Fibroblast of skin of abdomen (primary cell): ENCODE measurements at places on chromosomes 2 and 18.

- DNase-seq, result no peak
Measured at GRCh38 chr2:98216616-98217015, 129.6 kb upstream of the CNGA3 start.

- no peak for DNase-seq
Measured at GRCh38 chr2:157256626-157257025, 879 bp upstream of the GALNT5 start.

- no peak for DNase-seq
Measured at GRCh38 chr2:21676041-21676440, 552.3 kb downstream of the TDRD15 start.

DNA sequence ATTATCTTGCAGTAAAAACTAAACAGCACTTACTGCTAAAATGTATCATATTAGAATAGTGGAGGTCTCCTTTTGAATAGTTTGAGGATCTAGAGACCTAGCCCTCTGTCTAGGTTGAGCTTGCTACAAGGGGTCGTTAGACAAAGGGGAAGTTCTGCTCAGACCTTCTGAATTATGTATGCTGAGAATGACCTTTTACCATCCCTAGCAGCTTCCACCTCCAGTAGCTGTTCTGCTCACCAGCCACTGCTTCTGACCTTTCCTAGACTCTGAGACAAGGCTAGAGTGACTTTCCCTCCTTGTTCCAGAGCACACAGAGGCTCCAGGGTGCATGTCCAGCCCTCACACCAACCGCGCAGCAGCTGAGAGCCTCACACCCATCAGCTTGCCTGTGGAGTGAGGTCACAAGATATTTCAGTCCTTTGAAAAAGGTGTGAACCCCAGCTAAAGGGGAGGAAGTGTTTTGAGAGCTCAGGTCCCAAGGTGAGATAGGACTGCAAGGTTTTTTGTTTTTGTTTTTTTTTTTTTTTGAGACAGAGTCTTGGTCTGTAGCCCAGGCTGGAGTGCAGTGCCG is 289.3 kb upstream of the TNP1 start:
- DNase-seq, result no peak

- no peak for DNase-seq
Measured at GRCh38 chr2:23703583-23704385, 223.1 kb downstream of the ATAD2B start.

GRCh38 chr2:219399716-219400478 is 12.2 kb upstream of the DNPEP start:
- no peak for DNase-seq

DNA sequence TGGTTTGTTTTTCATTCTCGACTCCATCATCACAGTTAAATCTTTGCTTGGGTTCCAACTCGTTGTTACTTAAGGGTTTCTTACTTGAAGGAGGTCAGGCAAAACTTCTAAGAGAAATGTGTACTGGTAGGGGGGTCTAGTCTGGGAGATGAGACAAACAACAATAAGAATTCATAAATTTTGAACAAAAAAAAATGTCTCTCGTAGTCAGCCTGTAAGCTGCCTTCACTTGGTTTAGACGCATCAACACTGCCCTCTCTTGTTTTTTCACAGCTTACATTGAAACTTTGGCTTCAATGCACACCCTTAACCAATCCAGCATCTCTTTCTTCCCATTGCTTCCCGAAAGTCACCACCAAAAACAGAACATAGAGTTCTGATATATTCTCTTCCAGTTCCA is 576.4 kb upstream of the PIK3C3 start:
- peak; percentile 65 for DNase-seq

DNA sequence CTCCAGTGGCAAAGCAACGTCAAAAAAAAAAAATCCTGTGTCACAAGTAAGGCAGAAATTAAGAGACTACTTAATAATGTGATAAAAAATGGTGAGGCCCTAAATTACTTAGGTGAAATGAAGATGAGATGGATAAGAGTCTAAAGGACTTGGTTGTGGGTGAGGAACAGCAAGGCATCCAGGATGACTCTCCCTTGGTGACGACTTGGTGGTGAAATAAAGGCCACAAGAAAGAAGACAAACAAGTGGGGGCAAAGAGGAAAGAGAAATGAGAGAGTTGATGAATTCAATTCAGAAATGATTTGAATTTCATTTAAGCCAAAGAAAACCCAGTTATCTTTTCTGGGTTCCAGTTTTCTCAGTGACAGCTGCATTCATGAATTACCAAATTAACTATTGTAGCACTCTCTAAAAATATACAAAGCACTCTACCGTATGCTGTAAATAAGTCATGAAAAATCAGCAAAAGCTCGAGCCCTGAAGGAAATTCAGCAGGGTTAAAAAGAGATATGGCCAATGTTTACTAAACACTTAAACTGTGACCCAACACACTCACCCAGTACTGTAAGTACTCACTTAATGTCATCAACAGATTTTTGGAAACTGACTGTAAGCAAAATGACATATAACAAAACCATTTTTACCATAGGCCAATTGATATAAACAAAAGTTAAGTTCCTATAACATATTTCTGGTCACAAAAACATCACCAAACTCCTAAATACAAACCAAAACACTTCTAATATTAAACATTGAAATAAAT is 1.4 kb downstream of the METTL8 start:
- no peak for DNase-seq

GRCh38 chr2:213032607-213033006 is 118.8 kb downstream of the IKZF2 start:
- no peak for DNase-seq

GRCh38 chr2:190043441-190043840 is 19.1 kb downstream of the MSTN start:
- no peak for DNase-seq

GRCh38 chr18:62999392-62999791 is 284.1 kb downstream of the PHLPP1 start:
- peak; percentile 35 for DNase-seq

DNA sequence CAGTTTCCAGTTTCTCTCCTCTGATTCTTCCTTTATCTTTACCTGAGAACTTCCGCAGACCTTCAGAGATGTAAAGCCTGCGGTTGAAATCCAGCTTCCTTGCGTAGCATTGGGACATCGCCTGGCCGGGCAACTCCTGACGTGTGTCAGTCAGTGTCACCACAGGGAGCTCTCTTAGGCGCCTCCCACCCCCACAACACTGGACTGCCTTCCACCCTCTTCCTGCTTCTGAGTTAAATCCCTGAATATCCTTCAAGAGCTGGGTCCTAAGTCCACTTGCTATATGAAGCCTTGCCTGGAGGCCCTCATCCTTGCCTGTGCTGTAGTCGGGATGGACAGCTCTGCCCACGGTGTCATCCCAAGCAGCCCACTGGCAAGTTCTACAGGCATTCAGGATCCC is 179.4 kb downstream of the SEPTIN10 start:
- DNase-seq, result no peak

GRCh38 chr18:70645971-70646370 is 357.1 kb downstream of the SOCS6 start:
- no peak for DNase-seq

- DNase-seq, result no peak
Measured at GRCh38 chr2:176085120-176085788, 1.5 kb upstream of the EVX2 start.

DNA sequence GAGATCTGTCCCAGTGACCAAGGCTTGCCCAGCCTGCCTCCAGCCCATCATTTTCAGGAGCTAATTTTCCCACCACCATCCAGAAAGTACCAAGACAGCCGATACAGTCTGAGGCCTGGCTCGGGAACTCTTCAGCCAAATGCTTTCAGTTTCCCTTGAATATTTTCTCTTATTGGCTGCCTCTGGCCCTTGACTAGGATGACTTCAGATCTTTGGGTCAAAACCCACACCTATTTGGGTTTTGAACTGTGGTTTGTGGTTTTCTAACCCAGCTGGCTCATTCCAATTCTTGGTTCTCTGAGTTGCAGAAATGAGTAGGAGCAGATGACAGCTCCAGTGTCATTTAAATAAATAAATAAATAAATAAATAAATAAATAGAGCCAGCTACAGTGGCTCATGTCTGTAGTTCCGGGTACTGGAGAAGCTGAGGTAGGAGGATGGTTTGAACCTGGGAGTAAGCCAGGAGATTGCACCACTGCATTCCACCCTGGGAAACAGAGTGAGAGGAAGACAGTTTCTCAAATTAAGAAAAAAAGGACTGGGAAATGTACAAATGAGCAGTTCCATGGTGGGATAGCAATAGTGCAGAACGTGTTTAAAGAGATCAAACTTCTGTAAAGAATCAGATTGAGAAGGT is 465.0 kb upstream of the SOX11 start:
- DNase-seq, result peak; percentile 24

DNA sequence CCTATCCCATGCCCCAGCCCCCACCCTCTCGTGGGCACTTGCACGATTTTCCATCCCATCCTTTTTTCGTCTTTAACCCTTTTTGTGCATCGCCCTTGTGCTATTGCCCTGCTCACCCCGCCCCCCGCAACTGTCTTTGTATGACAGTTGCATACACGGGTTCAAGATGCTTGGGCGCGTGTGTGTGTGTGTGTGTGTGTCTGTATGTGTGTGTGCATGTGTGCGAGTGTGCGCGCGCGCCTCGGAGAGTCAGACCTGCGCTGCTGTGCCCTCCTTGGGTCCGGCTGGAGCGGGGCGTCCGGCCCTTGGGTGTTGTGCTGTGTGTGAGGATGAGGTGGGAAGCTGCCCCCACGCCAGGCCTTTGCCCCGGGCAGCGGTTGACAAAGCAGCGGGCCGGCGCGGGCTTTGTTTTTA is 230.7 kb downstream of the HAUS1 start:
- DNase-seq, result peak; percentile 46

- DNase-seq, result no peak
Measured at GRCh38 chr18:50104421-50104820, 90.5 kb downstream of the MYO5B start.

GRCh38 chr2:102051692-102052277 is 60.0 kb downstream of the IL1R2 start:
- peak; percentile 86 for DNase-seq

GRCh38 chr2:23401427-23402204 is 16.6 kb downstream of the KLHL29 start:
- DNase-seq, result no peak

DNA sequence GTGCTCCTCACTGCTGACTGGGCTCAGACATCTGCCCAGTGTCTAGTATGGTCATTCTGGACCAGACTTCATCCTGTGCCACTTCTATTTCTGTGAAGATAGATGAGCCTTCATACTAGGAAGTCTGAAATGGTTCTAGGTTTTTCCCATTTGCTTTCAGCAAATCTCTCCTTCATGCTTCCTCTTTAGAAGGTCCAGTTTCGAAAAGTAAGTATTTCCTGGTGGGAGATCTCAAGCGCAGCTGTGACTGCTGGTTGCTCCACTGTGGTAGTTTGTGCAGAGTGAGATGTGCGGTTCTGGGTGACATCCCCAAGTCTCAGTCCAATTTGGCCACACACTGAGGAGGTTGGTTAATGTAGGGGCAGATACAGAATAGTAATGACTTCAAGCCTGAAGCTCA is 14.4 kb downstream of the IL36B start:
- DNase-seq, result no peak

GRCh38 chr2:161746891-161747535 is 122.8 kb downstream of the SLC4A10 start:
- no peak for DNase-seq

- peak; percentile 10 for DNase-seq
Measured at GRCh38 chr2:210617732-210618330, 61.4 kb downstream of the CPS1 start.

DNA sequence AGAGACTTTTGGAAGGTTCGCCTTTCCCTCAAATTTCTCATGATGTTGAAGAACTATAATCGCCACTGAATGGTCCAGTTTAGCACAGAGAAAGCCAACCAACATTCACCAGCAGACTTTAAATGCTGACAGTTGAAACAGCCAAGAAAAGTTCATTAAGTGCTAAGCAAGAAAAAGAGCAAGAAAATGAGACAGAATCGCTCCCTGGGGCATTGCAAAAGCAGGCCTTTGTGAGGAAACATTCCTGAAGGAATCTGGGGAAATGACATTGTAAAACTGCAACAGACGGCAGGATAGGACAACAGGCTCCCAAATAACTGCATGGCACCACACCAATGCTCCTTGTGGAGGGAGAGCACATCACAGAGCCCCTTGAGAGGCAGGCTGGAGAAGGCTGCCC is 269.3 kb upstream of the ID2 start:
- peak; percentile 66 for DNase-seq

DNA sequence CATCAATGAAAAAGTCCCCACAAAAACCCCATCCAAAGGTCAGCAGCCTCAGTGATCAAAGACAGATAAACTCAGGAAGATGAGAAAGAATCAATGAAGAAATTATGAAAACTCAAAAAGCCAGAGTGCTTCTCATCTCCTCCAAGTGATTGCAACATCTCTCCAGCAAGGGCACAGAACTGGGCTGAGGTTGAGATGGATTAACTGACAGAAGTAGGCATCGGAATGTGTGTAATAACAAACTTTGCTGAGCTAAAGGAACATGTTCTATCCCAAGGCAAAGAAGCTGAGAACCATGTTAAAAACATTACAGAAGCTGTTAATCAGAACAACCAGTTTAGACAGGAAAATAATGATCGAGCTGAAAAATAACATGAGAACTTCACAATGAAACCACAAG is 442.8 kb upstream of the SYT4 start:
- no peak for DNase-seq

GRCh38 chr18:46155641-46156051 is 51.5 kb downstream of the HAUS1 start:
- peak; percentile 93 for DNase-seq

DNA sequence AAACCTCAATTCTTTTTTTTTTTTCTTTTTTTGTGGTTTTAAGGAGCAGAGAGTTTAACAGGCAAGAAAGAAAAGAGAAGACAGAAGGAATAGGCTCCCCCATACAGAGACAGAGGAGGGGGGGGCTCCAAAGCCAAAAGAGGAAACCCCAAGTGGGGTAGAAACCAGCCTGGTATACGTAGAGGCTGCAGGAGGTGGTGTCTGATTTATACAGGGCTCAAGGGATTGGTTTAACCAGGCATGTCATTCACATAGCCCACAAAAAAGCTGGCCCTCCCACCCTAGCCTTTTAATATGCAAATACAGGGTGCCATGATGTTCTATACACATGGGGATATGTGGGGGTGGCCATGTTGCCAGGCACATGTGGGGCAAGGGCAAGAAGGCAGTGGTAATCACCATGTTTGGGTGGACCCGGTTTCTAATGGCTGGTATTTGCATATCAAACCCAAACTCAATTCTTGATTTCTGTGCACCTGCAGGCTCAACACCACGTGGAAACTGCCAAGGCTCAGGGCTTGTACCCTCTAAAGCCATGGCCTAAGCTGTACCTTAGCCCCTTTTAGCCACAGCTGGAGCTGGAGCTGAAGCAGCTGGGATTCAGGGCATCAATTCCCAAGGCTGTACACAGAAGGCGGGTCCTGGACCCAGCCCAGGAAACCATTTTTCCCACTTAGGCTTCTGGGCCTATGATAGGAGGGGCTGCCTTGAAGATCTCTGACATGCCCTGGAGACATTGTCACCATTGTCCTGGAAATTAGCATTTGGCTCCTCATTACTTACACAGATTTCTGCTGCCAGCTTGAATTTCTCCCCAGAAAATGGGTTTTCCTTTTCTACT is 170.3 kb downstream of the MAIP1 start:
- no peak for DNase-seq
